ENCODE measurements at places on chromosomes 4 and X.
A peak's percentile ranks its signal among the peaks of the same experiment; 100 is the strongest.

GRCh38 chrX:148867596-148867995 is 367.2 kb downstream of the AFF2 start:
- DNase-seq, result no peak

DNA sequence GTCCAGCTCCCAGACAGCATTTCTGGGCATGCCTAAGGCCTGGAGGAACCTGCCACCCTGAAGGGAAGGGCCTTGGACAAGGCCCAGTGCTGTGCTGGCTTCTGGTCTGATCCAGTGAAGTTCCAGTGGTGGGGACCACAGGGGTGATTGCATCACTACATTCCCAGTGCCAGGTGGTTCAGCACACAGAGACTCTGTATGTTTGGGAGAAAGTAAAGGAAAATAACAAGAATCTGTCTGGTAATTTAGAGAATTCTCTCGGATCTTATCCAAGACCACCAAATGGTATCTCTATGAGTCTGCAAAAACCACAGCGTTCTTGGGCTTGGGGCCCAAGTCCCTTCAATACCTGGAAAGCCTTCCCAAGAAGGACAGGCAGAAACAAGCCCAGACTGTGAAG is 131.8 kb upstream of the MAD2L1 start:
- DNase-seq, result no peak

DNA sequence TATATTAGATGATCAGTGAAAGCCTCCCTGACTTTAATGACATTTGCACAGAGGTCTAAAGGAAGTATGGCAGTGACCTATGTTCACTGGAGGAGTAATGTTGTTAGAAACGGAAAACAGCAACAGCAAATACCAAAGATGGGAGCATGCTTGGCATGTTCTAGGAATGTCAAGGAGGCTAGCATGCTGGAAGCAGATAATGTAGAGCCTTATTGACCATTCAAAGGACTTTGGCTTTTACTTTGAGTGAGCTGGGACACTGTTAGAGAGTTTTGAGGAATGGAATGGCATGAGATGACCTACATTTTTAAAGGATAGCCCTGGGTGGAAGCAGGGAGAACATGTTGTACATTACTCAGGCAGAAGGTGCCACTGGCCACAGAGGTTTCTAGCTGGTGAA is 6.0 kb downstream of the RPA4 start:
- DNase-seq, result no peak

- DNase-seq, result no peak
These were observed 717 bp downstream of the GPM6B start for GRCh38 chrX:13816176-13816575.

DNA sequence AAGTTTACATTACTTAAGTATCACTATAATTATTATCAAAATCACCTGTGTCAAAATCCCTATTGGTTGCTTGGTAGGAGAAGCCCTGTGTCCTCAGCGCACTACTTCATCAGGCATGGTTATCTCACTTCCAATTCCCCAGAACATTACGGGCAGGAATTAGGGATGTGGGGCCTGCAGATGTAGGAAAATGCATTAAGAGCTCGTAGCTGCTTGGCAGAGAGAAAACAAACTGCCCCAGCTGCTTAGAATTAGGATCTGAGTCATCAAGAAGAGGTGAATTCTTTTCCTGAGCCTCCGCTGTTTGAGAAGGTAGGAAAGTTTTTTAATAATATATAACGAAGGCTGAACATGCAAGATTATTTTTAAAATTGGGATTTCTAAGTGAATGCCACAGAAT is 31.1 kb upstream of the CLNK start:
- DNase-seq, result no peak

DNA sequence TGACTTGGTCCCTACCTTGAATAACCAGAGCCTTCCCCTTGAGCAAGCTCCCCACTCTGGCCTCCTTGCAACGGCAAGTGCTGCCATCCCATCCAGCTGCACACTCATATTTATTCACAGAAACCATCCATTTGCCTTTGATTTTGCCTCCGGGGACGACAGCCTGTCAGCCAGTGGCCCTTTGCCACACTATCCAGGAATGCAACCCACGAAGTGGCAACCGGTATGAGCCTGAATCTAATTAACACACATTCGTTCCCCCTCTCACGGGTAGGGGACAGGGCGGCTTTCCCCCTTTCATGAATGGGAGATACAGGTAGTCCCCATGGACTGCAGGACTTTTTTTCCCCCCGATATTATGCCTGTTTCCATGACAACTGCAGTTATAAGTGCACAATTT is 15.5 kb downstream of the CRMP1 start:
- DNase-seq, result no peak

GRCh38 chr4:7970361-7970946 is 30.8 kb upstream of the AFAP1 start:
- DNase-seq, result no peak

GRCh38 chr4:102157984-102158383 is 187.3 kb downstream of the SLC39A8 start:
- DNase-seq, result no peak

GRCh38 chr4:102632241-102633065 is 128.3 kb downstream of the MANBA start:
- no peak for DNase-seq

- DNase-seq, result no peak
These were observed 26.4 kb upstream of the TMPRSS11B start for GRCh38 chr4:68271851-68272357.

GRCh38 chr4:176988226-176988625 is 195.5 kb upstream of the VEGFC start:
- no peak for DNase-seq

- no peak for DNase-seq
These were observed 58.1 kb downstream of the TNIP2 start for GRCh38 chr4:2697995-2698414.

DNA sequence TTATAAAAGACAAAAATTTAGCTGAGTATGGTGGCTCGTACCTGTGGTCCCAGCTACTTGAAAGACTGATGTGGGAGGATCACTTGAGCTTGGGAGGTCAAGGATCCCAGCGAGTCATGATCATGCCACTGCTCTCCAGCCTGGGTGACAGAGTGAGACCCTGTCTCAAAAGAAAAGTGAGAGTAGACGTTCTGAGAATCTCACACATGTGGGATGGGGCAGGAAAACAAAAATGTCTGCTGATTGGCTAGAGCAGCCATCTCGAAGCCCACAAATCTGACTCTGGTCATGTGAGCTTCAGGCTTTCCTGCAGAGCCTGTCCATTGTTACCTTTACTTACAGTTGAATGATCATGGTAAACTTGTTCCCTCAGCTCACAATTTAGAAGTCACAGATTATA is 23.1 kb upstream of the SLC9A7 start:
- no peak for DNase-seq

DNA sequence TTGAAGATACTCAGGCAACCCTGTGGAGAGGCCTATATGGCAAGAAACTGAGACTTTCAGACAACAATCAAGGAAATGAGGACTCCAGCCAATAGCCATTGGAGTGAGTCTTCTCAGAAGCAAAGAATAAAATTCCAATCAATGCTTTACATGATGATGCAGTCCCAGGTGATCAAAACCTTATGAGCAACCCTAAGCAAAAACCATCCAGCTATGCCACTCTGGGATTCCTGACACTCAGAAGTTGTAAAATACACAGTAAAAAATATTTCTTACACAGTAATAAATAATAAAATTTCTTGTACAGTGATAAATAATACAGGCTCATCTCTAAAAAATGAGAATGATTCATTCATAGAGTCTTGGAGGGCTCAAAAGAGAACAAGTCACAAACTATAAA is 150.6 kb downstream of the IL15 start:
- no peak for DNase-seq

DNA sequence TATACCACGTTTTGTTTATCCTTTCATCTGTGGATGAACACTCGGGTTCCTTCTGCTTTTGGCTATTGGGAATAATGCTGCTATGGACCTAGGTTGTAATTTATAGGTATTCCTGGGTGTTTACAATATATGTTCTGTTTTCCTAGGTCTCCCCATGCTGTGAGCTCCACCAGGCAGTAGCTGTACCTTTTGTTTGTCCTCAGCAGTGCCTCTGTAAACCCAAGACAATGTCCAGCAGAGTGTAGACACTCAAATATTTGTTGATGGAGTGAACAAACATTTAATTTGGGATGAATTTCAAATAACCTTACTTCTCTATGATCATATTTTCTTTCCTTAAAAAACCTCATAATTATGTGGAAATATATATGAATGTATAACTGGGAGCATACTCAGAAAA is 259.5 kb upstream of the BOD1L1 start:
- DNase-seq, result no peak

- peak; percentile 71 for DNase-seq
These were observed 68.0 kb upstream of the TLR2 start for GRCh38 chr4:153616006-153616555.

DNA sequence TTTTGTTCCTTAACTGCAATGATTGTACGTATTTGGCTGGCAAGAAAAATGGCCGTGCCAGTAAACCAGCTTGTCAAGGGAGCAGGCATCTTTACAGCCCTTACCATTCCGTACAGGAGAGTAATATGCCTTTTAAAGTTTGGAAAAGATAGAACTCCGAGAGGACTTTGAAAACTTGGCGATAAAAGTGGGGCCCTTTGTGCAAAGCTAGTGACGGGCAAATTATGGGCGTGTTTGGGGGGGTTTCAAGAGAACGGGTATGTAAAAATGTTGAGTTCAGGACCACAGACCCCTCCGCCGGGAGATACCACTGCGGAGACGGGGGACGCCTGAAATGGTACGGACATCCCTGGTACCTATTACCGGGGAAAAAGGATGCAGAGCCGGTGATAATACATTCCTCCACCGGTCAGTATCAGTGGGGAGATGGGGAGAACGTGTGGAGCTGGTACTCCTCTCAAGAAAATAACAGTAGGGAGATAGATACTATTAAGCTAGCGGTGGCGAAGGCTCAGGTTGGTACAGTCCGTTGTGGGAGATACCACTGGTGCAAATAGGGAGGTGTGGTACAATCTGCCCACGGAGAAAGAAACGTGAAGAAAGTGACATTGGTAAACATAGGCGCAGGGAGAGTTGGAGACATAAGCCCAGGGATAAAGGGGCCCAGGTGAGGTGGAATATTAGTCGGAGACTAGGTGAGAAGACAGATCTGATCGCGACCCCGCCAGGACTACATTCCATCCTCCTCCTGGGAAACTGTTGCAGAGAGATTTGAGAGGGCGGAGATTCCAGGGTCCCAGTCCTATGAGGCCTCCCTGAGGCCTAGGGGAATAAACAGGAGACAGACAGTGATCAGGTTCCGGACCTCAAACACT is 14.5 kb downstream of the SPACA5 start:
- peak; percentile 79 for DNase-seq

DNA sequence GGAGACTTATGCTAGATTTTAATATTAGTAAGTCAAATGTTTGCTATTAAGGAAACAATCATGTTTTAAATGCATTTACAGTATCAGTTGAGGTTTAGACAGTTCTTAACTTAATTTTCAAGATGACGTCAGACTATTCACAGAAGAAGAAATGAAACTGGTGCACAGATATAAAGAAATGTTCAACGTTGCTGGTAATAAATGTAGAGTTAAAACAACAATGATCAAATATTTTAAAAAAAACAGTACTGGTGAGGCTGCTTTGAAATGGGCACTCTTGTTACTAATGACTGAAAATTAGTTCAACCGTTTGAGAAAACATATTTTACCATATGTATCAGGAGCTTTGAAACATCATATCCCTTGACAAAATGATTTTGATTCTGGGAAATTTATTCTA is 44.2 kb downstream of the ABHD18 start:
- no peak for DNase-seq

- no peak for DNase-seq
These were observed 37.5 kb downstream of the JAKMIP1 start for GRCh38 chr4:6162885-6163284.

All from activated CD4-positive, alpha-beta T cell treated with anti-CD3 and anti-CD28 coated beads, Interleukin-2, amount 50 U/mL, for 48 hours (primary cell).